ENCODE measurements at places on chromosomes 7 and 10.

- no peak for DNase-seq
Observed at GRCh38 chr10:131227163-131227740, 84.3 kb downstream of the TCERG1L start.

DNA sequence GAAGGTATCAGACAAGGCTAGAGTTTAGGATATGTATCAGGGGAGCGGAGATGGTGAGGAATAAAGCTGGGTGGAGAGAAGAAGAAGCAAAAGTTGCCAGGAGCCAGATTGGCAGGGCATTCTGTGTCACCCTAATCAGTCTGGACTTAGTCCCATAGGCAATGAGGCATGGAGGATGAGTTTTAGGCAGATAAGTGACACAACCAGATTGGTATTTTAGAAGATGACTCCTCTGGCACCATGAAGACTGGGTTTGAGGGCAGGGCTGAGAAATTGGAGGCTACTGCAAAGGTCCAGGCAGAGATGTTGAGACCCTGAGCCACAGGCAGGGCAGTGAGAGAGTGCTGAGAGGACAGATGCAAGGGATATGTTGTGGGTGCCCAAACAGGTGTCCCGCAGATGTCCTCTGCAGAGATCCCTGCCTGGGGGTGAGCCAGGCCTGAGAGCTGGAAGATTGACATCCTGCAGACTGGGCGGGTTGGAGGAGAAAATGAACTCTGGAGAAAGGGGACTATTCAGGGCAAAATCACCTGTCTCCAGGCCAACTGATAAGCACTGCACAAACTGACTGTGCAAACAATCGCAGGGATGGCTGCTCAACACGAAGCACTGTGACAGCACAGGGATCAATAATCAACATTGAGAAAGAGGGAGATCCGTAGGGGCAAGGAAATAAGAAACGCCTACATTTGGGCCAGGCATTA is 11.9 kb upstream of the HABP2 start:
- no peak for DNase-seq

DNA sequence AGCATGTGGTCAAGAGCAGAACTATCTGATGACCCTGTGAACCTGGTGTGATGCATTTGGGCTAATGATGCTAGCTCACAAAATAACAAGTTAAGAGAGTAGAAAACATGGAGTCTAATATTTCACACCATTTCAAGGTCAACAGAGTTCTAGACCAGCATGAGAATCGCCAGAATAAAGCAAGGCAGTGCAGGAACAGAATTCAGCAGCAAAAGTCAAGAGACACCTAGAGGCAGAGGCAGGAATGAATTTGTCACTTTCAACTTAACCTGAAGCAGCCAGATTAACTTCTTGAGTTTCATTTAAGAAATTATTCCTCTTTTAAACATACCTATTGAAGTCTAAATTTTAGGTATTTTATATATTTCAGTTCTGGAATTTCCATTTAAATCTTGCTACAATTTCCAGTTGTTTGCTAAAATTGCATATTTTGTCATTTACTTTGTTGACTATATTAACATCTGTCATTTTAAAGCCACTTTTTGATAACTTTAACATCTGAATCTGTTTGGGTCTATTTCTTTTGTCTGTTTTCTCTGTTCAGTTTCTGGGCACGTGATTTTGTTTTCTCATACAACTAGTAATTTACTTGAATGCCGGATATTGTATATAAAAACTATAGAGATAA is 44.2 kb upstream of the PRSS58 start:
- no peak for DNase-seq

DNA sequence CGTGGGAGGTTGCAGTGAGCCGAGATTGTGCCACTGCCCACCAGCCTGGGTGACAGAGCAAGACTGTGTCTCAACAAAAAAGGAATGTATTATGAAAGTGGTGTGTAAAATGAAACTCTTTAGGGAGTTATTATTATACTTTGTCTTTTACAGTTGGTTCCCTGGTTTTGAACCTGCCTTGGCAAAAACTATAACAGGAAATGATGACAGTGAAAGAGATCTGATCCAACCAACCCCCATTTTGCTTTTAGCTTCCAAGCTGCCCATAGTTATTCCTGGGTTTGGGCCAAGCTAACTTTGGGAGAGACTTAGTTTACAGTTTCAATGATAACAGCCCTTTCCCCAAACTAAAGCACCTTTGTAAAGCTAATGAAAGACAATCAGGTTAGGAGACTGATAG is 34.1 kb upstream of the NMT2 start:
- DNase-seq: no peak

- DNase-seq: peak; percentile 28
Observed at GRCh38 chr7:13282377-13282980, 595.0 kb downstream of the ARL4A start.

GRCh38 chr7:24580283-24580946 is 7.2 kb downstream of the PALS2 start:
- DNase-seq: no peak

DNA sequence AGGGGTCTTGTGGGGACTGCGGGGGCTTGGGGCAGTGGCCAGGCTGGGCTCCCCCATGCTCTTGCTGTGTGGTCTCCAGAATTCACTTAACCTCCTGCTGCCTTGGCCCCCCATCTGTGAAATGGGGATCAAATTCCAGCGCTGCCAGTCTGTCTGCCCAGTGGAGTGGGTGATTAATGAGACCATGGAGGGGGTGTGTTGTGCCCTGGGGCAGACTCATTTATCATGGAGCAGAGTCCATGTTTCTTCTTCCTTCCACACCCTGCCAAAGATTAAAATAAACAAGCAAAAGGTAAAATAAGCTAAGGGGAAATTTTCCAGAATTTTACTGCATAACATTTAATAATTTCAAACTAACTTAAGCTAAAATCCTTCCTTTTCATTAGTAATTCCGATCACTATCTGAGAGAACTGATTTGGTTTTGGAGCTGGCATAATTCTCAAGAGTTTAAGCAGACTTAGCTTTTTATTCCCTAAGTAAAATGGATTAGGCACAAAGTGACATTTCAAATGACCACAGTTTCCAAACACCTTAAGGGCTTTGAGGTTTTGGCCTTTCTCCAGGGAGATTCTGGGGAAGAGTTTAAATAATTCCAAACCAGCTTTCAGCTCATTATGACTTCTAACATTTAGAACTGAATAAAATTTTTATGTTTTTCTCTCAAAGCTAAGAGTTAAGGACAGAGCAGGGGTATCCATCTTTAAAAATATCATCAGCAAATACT is 211.9 kb downstream of the CXCL12 start:
- DNase-seq: no peak

- no peak for DNase-seq
Observed at GRCh38 chr10:5818894-5819293, 5.7 kb upstream of the GDI2 start.

DNA sequence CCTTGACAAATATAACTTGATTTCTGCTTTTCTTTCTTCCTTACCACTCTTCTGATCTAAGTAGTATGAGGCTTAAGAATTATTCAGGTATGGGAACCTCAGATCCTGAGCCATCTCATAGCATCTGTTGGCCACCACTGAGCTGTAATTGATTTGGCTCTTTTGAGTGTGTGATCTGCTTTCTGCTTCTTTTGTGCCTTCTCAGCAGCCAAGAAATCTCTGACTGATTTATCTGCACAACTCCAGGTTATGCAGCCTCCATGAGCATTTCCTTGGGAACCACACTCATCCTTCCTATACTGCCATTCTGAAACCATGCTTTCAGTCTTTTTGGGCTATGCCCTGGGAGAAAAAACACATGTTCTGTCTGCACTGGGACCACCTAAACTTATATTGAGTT is 178.0 kb upstream of the FAM3C start:
- DNase-seq: no peak

DNA sequence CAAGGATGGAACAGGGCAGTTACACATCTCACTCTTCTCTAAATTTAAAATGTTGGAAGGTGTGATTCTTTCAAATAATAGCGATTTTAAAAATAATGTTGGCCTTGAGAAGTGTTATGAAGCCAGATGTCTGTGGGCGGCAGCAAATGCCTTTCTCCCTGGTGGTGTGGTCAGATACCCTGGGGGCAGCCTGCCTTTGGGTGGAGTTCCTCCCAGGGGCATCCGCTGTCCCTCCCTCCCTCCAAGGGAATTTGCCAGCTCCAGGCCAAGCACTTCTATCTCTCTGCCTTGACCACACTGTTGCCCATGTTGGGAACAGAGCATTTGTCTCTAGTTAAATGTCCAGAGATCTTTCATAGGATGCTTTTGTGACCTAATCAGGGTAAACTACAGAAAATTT is 121.4 kb downstream of the POU6F2 start:
- no peak for DNase-seq

- peak; percentile 52 for DNase-seq
Observed at GRCh38 chr7:19916046-19916445, 142.6 kb upstream of the TMEM196 start.

- DNase-seq: peak; percentile 57
Observed at GRCh38 chr7:140003913-140004382, 58.8 kb downstream of the PARP12 start.
